Dermis blood vessel endothelial cell (primary cell): ENCODE measurements at places on chromosomes 4 and X. TPM values are rescaled to one million over a fixed set of nuclear protein-coding genes. Genes with fewer than 3 reads are reported as not detected.

DNA sequence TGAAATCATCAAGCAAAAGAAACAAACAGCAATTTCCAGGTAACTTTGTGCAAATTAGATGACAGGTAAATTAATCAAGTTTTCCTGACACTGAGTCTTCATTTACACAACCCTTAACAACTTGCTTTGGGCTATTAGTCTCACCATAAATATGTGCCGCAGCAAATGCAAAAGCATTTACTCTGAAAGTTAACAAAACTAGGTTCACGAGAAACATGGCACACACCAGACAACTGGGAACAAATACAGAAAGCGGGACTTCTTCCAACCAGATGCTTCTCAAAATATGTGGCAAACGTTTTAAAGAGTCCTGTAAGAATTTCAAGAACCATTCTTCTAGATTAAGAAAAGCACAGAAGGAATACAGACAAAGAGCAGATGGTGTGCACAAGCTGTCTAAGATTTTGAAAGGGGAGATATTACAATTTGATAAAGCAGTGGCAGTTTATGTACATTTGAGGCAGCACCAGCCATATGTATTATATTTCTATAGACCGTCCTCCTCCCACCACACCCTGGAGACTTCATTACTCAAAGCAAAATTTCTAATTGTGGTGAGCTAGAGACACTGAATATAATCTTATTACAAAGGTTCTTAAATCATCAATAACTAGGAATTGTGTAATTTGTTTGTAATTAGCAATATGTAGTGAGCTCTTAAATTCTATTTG, 192.5 kb upstream of the ADAMTS3 start:
- DNase-seq = no peak

DNA sequence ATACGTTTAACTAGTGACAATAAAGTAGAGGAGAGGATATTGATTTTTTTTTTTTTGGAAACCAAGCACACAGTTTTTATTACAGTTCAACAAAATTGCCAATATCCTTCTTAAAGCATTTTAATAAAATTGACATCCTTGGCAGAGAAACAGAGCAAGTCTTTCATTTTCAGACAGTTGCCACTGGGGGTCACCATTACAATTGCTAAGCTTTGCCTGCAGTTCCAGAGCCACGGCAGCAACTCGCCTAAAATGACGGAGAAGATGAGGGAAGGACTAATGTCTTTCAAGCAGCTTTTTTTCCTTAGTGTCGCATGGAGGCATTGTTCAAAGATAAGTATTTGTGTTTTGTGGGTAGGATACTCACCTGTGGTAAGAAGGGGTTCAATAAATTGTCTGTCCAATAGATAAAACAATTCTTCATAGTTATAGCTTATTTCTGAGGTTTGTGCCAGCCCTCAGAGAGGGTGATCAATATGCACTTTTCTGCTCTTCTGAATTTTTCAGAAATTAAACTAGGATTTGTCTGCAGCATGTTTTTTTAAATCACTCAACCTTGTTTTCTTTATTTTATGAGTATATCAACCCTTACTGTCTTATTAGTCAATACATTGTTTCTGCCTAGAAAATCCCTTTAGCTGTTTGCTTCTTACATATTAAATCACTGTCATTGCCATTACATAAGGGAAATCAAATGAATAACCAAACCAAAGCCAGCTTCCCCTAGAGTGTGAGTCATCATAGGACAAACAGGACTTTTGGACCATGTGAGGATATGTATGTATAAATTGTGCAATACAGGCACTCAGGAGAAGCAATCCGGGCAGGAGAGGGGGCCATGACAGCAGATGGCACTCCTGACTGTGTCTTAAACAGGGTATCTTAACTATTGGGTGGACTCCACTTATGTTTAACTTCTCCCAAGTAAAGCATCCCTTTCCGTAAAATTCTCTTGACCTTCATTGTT, 508.1 kb upstream of the ARX start:
- peak; percentile 89 for DNase-seq

GRCh38 chrX:150690126-150690525, 3.1 kb upstream of the MTMR1 start:
- peak; percentile 43 for DNase-seq

BMP3 gene
- total RNA-seq = not detected in 2 replicates

CDKL2 gene
- 0.14 and 0.34 TPM in 2 replicates for total RNA-seq

HTATSF1 gene
- total RNA-seq = 25.9 and 45.8 TPM in 2 replicates

DNA sequence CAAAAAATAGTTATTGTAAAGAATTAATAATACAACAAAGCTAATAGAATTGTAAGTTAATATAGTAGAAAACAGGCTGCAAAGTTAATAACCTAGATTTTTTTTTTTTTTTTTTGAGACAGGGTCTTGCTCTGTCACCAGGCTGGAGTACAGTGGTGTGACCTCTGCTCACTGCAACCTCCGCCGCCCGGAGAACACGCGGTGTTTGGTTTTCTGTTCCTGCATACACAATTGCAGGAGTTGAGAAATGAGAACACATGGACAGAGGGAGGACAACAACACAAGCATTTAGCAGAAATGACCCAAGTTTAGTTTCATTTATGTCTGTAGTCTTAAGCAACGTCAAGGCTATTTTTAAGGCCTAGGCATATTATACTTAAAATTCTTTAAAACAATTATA, 145.9 kb upstream of the PCDH10 start:
- no peak for DNase-seq

- DNase-seq = no peak
These were observed 295.4 kb downstream of the PACRGL start for GRCh38 chr4:20995610-20996009.

MBTPS2 gene
- total RNA-seq = 5.1 and 13.1 TPM in 2 replicates

GPAT3 gene
- 14.8 and 20.6 TPM in 2 replicates for total RNA-seq

AWAT2 gene
- total RNA-seq = 0.51 and 1.2 TPM in 2 replicates
